A549 treated with RU486 at 1 μM for 4 hours (cell line): ENCODE measurements at places on chromosomes 1 and 21. TPM values are rescaled to one million over a fixed set of nuclear protein-coding genes. Genes with fewer than 3 reads are reported as not detected.

KCNA3 gene
- total RNA-seq = not detected in 5 replicates

NCSTN gene
- total RNA-seq = 40.6 to 47.7 TPM (median 43.9 TPM) in 5 replicates

ABCB10 gene
- total RNA-seq = 13.6 to 19.5 TPM (median 19.3 TPM) in 5 replicates

SHISA4 gene
- 11.4 to 20.1 TPM (median 17.0 TPM) in 5 replicates for total RNA-seq

FMN2 gene
- total RNA-seq = 2.8 to 6.2 TPM (median 5.5 TPM) in 5 replicates

B3GALT5 gene
- 0.15 to 0.29 TPM (median 0.23 TPM) in 5 replicates for total RNA-seq

IL20 gene
- total RNA-seq = not detected in 5 replicates

VHLL gene
- not detected in 5 replicates for total RNA-seq

OLFML2B gene
- 0.32 to 0.67 TPM (median 0.38 TPM) in 5 replicates for total RNA-seq

SPRR2G gene
- total RNA-seq = not detected in 5 replicates

DYRK3 gene
- total RNA-seq = 8.4 to 11.1 TPM (median 10.6 TPM) in 5 replicates
